ENCODE measurements at places on chromosomes 16 and 17. TPM values are rescaled to one million over a fixed set of nuclear protein-coding genes. Genes with fewer than 3 reads are reported as not detected.

DNA sequence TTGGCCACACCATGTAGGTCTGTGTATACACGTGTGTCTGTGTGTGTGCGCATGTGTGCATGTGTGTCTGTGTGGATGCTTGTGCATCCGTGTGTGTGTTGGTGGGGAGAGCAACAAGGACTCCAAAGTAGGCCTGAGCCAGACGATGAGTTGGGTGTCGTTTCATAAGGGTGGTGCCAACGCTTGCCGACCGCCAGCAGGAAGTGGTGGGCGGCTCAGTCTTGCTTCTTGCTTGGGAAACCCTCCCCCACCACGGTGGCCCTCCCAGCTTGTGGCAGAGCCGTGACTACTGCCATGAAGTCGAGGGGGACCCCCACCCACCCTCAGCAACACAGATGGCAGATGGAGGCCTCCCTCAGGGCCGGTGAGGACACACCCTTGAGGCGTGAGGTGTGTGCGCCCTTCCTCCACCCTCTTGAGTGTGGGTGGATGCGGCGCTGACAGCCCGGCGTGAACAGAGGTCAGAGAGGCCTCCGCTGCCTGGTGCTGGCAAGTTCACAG lies 17.5 kb downstream of the SBK1 start:
- H3K36me3 ChIP-seq = no peaks in the 10 kb centered on the region
- DNase-seq = no peak
- peaks cover 3% of the 10 kb centered on the region for H3K4me1 ChIP-seq
- no peak overlapping the region for H3K27ac ChIP-seq
- no peak overlapping the region for H3K4me3 ChIP-seq
- no peaks in the 10 kb centered on the region for H3K27me3 ChIP-seq

GRCh38 chr17:58279016-58279711 lies 1.6 kb downstream of the MPO start:
- no peaks in the 10 kb centered on the region for H3K4me1 ChIP-seq
- DNase-seq = no peak
- H3K36me3 ChIP-seq = no peaks in the 10 kb centered on the region
- H3K4me3 ChIP-seq = no peak overlapping the region

DNA sequence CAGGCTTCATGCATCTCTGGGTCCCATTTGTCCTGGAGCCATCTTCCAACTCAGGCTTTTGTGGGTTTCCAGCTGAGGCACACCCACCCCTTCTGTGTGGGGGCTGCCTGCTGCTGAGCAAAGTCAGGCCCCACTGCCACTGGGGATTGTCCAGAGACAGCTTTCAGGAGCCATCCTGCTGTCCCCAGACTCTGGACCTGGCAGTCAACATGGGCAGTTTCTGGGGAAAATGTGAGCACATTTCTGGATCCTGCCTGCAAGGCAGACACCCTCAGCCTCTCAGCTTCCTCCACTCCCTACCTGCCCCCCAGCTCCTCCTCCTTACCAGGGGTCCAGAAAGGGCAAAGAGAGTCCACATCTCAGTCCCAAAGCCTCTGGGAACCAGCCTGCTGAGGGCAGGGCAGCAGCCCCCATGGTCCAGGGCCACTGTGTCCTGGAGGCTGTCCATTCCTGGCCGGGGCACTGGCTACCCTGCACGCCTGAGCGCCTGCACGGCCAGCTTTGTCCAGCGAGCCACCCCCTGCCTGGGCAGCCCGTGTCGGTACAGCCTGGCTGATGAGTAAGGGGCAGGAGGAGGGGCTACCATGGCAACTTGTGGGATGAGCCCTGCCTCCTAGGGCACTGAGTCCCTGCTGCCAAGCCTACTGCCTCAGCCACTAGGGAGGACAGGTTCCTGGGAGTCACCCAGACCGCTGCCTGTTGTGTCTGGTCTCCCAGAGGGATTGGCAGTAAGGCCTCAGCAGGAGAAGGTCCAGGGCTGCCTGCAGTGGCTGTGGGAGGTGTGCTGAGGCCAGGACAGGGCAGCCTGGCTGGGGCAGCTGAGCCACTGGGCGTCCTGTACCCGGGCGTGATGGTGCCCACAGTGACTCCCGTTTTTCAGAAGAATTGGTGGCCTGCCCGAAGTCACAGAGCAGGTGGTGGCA lies at the start of gene SLC47A2:
SLC47A2 (minus strand) TSS at position 477 of the 923 bp plus-strand sequence; CDS start at position 448, 29 bp downstream.
- H3K36me3 ChIP-seq = no peaks in the 10 kb centered on the region
- DNase-seq = no peak
- no peaks in the 10 kb centered on the region for H3K4me1 ChIP-seq
- no peak within 1 kb of the TSS for H3K27ac ChIP-seq
- no peak within 1 kb of the TSS for H3K4me3 ChIP-seq

DNA sequence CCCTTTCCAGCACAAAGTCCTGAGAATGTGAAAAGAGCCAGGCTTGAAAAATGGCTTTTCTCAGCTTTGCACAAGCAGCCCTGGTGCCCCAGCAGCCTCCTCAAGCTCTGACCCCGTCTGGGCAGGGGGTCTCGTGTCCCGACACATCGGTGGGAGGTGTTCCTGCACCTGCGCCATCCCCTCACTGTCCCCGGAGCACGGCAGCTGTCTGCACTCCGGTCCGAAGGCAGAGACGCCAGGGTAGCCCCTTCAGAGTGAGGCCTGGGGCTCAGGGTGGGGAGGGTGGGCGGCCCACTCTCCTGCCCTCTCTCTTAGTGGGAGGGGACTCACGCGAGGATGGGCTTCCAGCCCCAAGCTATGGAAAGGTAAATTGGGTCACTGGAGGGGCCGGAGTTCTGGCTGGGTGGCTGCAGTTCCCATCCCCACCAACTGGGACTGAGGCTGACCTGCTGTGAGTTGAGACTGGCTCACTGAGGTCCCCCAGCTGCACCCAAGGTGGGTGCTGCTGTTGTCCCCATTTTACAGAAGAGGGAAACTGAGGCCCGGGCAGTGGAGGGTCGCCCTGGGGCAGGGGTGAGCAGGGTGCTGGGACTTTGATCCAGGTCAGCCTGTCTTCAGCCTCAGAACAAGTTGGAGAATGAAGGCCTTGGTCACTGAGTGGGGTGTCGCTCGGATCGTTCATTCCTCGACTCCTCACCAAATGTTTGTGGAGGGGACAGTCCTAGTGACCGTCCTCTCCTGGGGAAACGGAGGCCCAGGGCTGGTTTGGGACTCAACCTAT lies 2.3 kb upstream of the BAIAP3 start:
- no peak for DNase-seq
- H3K4me1 ChIP-seq = peaks cover 9% of the 10 kb centered on the region
- H3K36me3 ChIP-seq = no peaks in the 10 kb centered on the region
- 0 out of 2 replicates have a peak overlapping the region, but pooled peaks have one; percentile 22 for H3K4me3 ChIP-seq

Gene MFAP4
- total RNA-seq = 0.28 TPM

Gene LITAF
- total RNA-seq = 168 TPM

Measured in GM12878 (cell line).